ENCODE measurements at places on chromosomes 6 and 20.

GRCh38 chr6:66245231-66245630 is 538.2 kb upstream of the EYS start:
- no peak for DNase-seq

DNA sequence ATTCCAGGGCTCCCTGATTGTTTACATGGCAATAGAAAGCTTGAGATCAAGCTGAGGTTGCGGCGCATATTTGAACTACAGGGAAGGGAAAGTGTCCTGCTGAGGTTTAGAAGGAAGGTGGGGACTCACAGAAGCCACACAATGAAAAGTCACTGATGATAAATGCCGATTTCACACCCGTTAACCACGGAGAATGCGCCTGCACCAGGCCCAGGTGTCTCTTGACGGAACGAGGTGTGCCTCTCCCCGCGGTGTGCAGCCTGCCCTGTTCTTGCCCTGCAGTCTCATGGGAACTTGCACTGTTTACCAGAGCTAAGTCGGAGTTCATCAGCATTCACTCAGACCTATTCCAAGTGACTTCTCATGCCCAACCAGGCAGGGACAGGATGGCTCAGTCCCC is 90.3 kb downstream of the LY86 start:
- no peak for DNase-seq

DNA sequence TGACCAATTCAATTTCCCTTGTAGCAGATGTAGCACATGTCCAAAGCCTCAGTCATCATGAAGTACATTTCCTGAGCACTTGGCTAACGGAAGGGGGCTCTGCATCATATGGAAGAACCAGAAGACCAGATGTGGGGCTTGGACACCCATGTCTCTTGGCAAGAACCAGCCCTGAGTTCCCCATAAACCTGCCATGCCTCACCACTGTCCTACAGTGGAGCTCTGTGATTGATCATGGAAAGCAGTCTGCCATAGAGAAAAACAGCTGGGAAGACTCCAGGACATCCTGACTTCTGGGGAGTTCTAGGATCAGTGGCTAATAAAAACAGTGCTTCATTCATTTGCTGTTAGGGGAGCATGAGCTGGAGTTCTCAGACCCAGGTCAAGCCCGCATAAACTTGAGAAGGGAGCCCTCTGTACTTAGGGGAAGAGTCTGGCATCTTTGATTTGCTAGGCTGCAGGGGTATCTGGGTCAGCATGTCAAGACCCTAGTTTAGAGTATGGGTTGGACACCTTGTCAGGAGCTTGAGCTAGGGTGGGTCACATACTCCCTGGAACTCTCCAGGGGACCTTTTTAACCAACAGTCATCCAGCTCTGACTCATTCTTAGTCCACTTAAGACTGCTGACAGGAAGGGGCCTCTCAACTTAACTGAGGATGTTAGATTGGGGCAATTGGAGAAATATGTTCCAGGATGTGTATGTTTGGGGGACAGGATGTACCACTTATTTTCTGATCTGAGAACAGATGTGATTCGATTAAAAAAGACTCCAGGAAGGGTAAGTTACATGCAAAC is 26.3 kb upstream of the TRAM2 start:
- DNase-seq = no peak

- DNase-seq = peak; percentile 22
Measured at GRCh38 chr6:109484122-109484521, 1.1 kb upstream of the ZBTB24 start.

DNA sequence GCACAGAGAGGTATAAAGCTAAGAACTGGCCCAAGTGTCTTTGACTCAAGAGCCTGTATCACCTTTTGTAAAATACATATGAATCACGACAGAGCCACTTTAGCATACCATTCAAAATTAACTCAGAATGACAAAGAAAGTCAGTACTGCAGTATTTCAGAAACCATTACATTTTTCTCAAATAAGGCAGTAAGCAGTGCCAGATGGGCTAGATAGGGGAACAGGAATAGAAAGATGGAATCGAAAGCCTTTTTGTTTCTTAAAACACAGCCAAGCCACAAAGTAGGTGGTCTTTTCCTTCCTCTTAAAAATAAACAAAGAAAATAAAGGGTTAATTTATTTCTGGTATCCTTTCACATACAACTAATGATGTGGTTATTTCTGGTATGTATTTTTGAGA is 10.3 kb downstream of the CLDN20 start:
- no peak for DNase-seq

- no peak for DNase-seq
Measured at GRCh38 chr20:57342829-57343228, 8.2 kb upstream of the RAE1 start.

GRCh38 chr20:31595654-31596411 is 9.3 kb upstream of the ID1 start:
- DNase-seq = peak; percentile 94

GRCh38 chr6:43748765-43749164 is 21.2 kb upstream of the VEGFA start:
- no peak for DNase-seq

GRCh38 chr6:167314180-167314821 is 10.6 kb upstream of the TTLL2 start:
- no peak for DNase-seq

DNA sequence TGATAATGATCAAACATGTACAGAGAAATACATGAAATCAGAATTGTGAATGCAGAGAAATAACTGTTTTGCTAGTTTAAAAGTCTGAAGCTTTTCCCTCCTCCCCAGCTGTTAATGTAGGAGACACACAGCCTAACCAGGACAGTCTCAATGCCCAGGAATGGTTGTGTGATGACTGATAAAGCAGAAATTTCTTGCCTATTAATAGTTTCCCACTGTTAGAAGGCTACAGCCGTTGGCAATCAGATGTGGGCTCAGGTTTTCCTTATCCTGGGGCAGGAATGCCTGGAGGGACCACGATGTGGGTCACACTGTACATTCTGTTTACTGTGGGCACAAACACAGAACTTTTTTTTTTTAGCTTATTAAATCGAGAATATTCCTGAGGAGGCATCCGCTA is 1.9 kb downstream of the PPP1R3D start:
- no peak for DNase-seq

DNA sequence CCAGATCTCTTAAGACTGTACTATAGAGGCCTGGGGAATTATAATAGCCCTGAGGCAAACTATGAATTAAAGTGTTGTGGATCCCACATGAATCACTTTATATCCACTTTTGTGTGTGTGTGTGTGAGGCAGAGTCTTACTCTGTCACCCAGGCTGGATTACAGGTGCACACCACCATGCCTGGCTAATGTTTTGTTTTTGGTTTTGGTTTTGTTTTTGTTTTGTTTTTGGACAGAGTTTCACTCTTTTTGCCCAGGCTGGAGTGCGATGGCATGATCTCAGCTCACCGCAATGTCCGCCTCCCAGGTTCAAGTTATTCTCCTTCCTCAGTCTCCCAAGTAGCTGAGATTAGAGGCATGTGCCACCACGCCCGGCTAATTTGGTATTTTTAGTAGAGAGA is 32.2 kb upstream of the MICB start:
- no peak for DNase-seq

GRCh38 chr6:143732536-143732935 is 54.8 kb downstream of the PHACTR2 start:
- DNase-seq = no peak

All from cerebellar cortex (tissue), 1 donor.